ENCODE measurements at places on chromosomes 2 and 18. TPM values are rescaled to one million over a fixed set of nuclear protein-coding genes. Genes with fewer than 3 reads are reported as not detected.
A peak's percentile ranks its signal among the peaks of the same experiment; 100 is the strongest.

- H3K4me3 ChIP-seq = no peak overlapping the region
- no peaks in the 10 kb centered on the region for H3K27me3 ChIP-seq
- DNase-seq = no peak
- no peaks in the 10 kb centered on the region for H3K36me3 ChIP-seq
Measured at GRCh38 chr18:32173654-32174053, 16.2 kb upstream of the MEP1B start.

DUSP19 gene
- total RNA-seq = 1.1 TPM

- no peaks in the 10 kb centered on the region for H3K36me3 ChIP-seq
- H3K4me3 ChIP-seq = no peak overlapping the region
- no peak overlapping the region for H3K27ac ChIP-seq
- DNase-seq = no peak
Measured at GRCh38 chr2:168612719-168613118, 156.6 kb downstream of the CERS6 start.

DNA sequence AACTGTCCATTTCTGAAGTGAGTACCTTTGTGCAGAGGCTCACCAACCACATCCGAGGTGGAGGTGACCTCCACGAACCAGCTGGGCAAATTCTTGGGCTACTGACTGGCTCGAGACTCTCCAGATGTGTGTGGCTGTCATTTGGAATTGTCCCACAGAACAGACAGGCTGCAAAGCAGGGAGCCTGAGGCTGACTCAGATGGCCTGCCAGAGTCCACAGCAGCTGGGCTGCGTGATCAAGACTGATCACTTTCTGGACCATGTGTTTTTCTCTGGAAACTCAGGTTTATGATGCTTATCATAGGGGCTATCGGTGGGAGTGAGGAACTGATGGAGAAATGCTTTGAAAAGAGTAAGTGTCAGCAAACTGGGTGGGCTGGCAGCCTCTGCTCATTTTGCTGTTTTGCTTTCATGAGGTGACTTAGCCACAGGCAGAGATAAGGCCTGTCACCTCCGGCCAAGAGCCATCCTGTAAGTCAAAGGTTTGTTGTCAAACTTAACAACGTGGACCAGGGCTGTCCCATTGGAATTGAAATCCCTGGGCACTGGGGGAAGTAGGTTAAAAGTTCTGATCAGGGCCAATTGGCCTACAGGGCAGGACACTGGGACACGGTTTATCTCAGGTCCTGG, 120.4 kb downstream of the LIPG start:
- no peak overlapping the region for H3K27ac ChIP-seq
- no peaks in the 10 kb centered on the region for H3K4me1 ChIP-seq
- H3K36me3 ChIP-seq = no peaks in the 10 kb centered on the region
- no peak for DNase-seq

GRCh38 chr18:41864216-41864615, 90.8 kb upstream of the PIK3C3 start:
- H3K4me1 ChIP-seq = no peaks in the 10 kb centered on the region
- no peak for DNase-seq
- no peak overlapping the region for H3K4me3 ChIP-seq
- H3K27ac ChIP-seq = no peak overlapping the region
- H3K27me3 ChIP-seq = no peaks in the 10 kb centered on the region

- H3K4me3 ChIP-seq = peak overlapping the region; percentile 86
- peaks cover 23% of the 10 kb centered on the region for H3K4me1 ChIP-seq
- H3K27me3 ChIP-seq = no peaks in the 10 kb centered on the region
Measured at GRCh38 chr2:207624185-207625013, 795 bp downstream of the METTL21A start.

ASIC4 gene
- total RNA-seq = 0.12 TPM

KCNJ13 gene
- not detected for total RNA-seq

DNA sequence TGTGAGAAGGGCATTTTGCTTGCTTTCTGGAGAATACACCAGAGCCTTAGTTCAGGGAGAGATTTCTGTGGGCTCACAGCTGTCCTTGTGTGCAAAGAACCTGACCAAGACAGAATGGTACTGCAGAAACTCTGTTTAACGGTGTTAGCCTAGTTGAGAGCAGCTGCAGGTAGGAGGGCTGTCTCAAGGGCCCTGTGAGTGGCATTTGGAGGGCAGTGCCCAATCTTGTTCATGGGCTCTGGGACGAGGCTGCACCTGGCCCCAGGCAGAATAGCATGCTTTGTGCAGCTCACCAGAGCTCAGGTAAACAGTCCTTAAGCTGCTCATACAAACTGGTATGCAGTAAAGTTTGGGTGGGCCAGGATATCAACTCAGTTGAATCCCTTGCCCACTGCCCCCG, 16.9 kb upstream of the RGPD4 start:
- H3K27me3 ChIP-seq = no peaks in the 10 kb centered on the region
- DNase-seq = no peak
- no peak overlapping the region for H3K4me3 ChIP-seq
- no peak overlapping the region for H3K27ac ChIP-seq
- H3K4me1 ChIP-seq = no peaks in the 10 kb centered on the region
- no peaks in the 10 kb centered on the region for H3K36me3 ChIP-seq

CCDC150 gene
- total RNA-seq = 1.1 TPM

DNA sequence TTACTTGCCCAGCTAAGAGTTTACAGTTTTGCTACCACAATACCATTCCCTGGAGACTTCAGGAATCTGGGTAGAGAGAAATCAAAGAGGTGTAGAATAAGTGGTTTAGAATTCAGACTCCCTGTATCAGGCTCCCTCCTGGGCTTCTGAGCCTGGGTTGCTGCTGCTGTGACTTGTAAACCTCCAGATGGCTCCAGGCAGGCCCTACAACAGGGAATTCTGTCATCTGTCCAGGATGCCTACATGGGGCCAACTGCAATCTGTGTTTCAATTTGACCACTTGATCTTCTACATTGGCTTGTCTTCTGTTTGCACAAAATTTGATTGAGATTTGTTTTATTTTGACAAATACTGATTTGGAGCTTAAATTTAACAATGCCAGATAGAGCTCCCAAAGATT, 183.9 kb downstream of the RAD51AP2 start:
- no peaks in the 10 kb centered on the region for H3K36me3 ChIP-seq
- no peak overlapping the region for H3K4me3 ChIP-seq
- DNase-seq = no peak
- H3K27me3 ChIP-seq = no peaks in the 10 kb centered on the region
- no peak overlapping the region for H3K27ac ChIP-seq

DNA sequence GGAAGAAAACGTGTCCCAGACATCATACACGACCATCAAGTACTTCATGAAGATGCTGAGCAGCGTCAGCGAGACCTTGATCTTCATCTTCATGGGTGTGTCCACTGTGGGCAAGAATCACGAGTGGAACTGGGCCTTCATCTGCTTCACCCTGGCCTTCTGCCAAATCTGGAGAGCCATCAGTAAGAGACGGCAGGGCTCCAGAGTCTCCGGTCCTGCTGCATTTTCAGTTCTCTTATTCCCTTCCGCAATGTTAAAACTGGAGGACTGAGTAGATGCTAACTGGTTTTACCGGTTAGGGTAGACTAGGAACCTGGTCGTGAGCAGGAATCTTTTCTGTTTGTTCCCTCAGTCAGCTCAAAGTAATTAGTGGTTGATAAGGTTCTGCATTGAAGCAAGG, 32.3 kb downstream of the SLC9A4 start:
- peaks cover 6% of the 10 kb centered on the region for H3K4me1 ChIP-seq
- H3K4me3 ChIP-seq = no peak overlapping the region
- no peak for DNase-seq
- no peaks in the 10 kb centered on the region for H3K36me3 ChIP-seq

DSG3 gene
- total RNA-seq = not detected

- H3K36me3 ChIP-seq = peaks cover 85% of the 10 kb centered on the region
- DNase-seq = no peak
- H3K27me3 ChIP-seq = no peaks in the 10 kb centered on the region
- no peak overlapping the region for H3K27ac ChIP-seq
- H3K4me3 ChIP-seq = no peak overlapping the region
Measured at GRCh38 chr2:73243884-73244570, 9.9 kb downstream of the CCT7 start.

GRCh38 chr2:204544961-204545860, at the start of gene PARD3B:
Gene PARD3B, plus strand, starts transcription at chr2:204545475. Its CDS starts 525 bp downstream, at chr2:204546000.
- no peak within 1 kb of the TSS for H3K27ac ChIP-seq
- no peaks in the 10 kb centered on the region for H3K36me3 ChIP-seq
- H3K4me3 ChIP-seq = no peak within 1 kb of the TSS
- H3K27me3 ChIP-seq = peaks cover 7% of the 10 kb centered on the region
- DNase-seq = peak; percentile 28
- peaks cover 6% of the 10 kb centered on the region for H3K4me1 ChIP-seq

DNA sequence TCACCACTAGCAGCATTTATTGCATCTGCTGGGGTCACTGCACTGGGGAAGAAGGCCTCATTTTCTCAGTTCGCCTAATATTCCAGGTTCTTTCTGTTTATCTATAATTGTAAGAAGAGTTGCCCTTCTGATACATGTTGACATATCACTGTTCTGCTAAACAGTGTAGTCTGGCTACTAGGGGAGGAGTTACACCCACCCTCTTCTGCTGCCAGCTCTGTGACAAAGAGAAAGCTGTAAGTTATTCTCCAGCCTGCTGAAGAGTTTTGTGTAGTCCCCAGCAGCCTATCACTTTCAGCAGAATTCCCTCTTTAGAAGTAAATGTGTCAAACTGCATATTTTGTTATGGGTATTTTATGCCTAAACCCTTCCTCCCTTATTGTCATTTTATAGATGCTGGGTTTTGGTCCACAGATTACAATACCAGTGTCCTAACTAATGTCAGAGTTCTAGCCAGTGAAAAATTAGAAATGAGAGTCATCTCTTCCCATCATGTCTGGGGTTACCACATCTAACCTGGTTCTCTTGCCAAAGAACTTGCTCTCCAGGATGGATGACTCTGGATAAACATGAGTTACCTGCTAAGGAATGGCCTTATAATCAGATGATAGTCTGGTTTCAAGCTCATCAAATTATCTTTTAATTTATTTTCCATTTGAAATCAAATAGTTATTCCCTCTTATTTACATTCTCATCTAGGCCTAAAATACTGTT, 5.6 kb upstream of the MBOAT2 start:
- no peaks in the 10 kb centered on the region for H3K36me3 ChIP-seq
- peaks cover 5% of the 10 kb centered on the region for H3K4me1 ChIP-seq
- no peak overlapping the region for H3K27ac ChIP-seq
- no peak for DNase-seq
- H3K27me3 ChIP-seq = no peaks in the 10 kb centered on the region
- H3K4me3 ChIP-seq = no peak overlapping the region

- H3K4me3 ChIP-seq = no peak overlapping the region
- no peak for DNase-seq
- no peaks in the 10 kb centered on the region for H3K36me3 ChIP-seq
- no peaks in the 10 kb centered on the region for H3K27me3 ChIP-seq
- H3K4me1 ChIP-seq = peaks cover 3% of the 10 kb centered on the region
- no peak overlapping the region for H3K27ac ChIP-seq
Measured at GRCh38 chr2:164967361-164967760, 12.0 kb upstream of the SLC38A11 start.

KCNG2 gene
- not detected for total RNA-seq

ABCB11 gene
- 0.07 TPM for total RNA-seq

- H3K36me3 ChIP-seq = no peaks in the 10 kb centered on the region
- DNase-seq = no peak
- no peaks in the 10 kb centered on the region for H3K27me3 ChIP-seq
- H3K4me3 ChIP-seq = no peak overlapping the region
- no peak overlapping the region for H3K27ac ChIP-seq
- no peaks in the 10 kb centered on the region for H3K4me1 ChIP-seq
Measured at GRCh38 chr2:6535572-6535971, 330.1 kb downstream of the CMPK2 start.

ALPP gene
- total RNA-seq = not detected

DNA sequence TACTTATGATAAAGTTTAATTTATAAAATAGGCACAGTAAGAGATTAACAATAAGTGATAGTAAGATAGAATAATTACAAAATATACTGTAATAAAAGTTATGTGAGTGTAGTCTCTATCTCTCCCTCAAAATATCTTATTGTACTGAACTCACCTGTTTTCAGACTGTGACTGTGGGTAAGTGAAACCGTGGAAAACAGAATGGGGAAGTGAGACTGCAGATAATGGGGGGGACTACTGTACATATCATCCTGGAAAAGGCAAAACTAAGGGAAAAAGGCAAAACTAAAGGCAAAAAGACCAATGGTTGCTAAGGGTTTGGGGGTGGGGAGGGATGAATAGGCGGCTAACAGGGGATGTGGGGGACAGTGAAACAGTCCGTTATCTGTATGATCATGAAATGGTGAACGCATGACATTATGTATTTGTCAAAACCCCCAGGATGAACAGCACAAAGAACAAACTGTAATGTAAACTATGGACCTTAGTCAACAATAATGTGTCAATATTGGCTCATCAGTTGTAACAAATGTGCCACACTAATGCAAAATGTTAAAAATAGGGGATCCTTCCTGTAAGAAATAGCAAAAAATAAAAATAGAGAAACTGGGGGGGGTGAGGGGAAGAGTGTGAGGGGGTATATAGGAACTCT, 93.8 kb downstream of the EPB41L3 start:
- no peak overlapping the region for H3K4me3 ChIP-seq
- H3K4me1 ChIP-seq = no peaks in the 10 kb centered on the region
- no peak overlapping the region for H3K27ac ChIP-seq
- H3K27me3 ChIP-seq = peaks cover 2% of the 10 kb centered on the region
- H3K36me3 ChIP-seq = no peaks in the 10 kb centered on the region

GRCh38 chr2:33272001-33272400, 204.4 kb upstream of the RASGRP3 start:
- H3K36me3 ChIP-seq = no peaks in the 10 kb centered on the region
- H3K27me3 ChIP-seq = no peaks in the 10 kb centered on the region
- peak overlapping the region; percentile 18 for H3K27ac ChIP-seq
- H3K4me1 ChIP-seq = no peaks in the 10 kb centered on the region
- DNase-seq = no peak
- no peak overlapping the region for H3K4me3 ChIP-seq

ST8SIA5 gene
- not detected for total RNA-seq

DNA sequence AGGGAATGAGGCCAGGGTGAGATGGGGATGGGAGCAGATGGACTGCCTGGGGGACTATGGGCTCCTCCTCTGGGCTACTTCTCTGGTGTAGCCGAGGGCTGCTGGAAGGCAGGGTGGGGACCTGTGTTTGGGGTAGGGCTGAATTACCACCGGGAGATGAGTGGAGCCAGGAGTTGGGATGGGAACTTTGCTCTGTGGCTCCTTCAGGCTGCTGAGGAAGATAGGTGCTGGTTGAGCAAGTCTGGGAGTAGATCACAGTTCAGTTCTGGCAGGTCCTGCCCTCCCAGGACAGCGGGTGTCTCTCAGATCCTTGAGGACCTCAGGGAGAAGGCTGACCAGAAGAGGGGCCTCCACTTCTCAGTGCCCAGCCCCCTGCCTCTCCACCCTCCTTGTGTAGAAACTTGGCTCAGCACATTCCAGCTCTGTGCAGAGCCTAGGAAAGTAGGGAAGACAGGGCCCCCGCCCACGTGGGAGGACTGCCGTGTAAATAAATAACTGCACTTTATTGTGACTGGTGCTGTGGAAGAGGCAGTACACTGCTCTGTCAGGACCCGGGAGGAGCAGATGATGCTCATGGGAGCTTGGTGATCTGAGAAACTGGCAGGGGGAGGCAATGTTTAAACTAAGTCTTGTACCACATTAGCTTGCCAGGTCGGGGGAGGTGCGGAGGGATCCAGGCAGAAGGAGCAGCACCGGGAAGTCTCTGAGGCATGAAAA, 15.3 kb downstream of the TET3 start:
- no peak overlapping the region for H3K27ac ChIP-seq
- no peak overlapping the region for H3K4me3 ChIP-seq
- H3K36me3 ChIP-seq = no peaks in the 10 kb centered on the region
- DNase-seq = no peak
- H3K27me3 ChIP-seq = no peaks in the 10 kb centered on the region

ABCG5 gene
- not detected for total RNA-seq
